ENCODE measurements at places on chromosomes 7 and 10.

- no peak for DNase-seq
Measured at GRCh38 chr7:102292813-102293798, 6.4 kb downstream of the SH2B2 start.

DNA sequence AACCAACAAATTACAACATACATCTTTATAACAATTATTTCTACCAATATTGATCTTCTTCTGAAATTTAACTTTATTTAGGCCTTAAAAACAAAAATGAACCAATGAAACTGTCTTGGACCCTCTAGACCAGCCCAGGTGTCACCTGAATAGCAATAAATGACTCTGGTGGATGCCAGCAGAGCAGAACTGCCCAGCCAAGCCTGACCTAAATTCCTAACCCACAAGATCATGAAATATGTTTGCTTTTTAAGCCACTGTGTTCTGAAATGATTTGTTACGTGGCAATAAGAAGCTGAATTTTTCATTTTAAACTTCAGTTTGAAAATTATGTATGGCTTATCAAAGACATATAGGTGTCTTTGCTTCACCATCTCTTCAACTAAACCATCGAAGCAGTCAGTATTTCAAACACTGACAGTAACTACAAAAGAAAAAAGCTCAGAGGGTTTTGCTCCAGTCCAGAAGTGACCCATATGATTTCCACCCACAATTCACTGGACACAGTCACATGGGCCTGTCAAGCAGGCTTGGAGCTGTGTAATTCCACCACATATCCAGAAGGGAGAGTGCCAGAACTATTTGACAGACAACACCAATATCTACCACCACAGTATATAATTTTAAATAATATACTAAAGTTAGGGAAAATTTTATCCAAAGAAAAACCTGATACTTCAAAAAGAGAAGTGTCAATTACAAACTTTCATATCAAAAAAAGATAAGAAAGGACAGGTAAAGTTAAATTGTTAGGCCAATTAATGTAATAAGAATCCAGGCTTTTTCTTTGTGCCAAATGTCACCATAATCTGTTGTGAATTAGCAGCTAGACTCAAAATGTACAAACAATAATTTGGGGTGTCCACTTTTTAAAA lies 94.5 kb downstream of the KMT2C start:
- DNase-seq: peak; percentile 54

DNA sequence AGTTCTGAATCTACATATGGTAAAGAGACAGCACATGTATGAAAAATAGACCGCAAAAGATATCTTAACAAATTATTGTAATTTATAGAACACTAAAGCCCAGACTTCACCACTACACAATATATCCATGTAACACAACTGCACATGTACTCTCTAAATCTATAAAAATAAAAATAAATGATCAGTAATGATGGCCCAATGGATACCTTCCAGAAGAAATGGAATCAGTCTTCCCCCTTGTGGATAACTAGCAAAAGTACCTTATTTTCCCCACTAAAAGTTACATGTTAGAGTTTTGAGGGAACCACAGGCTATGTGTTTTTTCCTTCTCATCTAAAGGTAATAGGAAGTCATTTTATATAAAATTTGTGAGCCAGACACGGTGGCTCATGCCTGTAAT lies 25.7 kb downstream of the C7orf25 start:
- DNase-seq: no peak

GRCh38 chr10:67017218-67017617 lies 91.4 kb downstream of the LRRTM3 start:
- peak; percentile 34 for DNase-seq

DNA sequence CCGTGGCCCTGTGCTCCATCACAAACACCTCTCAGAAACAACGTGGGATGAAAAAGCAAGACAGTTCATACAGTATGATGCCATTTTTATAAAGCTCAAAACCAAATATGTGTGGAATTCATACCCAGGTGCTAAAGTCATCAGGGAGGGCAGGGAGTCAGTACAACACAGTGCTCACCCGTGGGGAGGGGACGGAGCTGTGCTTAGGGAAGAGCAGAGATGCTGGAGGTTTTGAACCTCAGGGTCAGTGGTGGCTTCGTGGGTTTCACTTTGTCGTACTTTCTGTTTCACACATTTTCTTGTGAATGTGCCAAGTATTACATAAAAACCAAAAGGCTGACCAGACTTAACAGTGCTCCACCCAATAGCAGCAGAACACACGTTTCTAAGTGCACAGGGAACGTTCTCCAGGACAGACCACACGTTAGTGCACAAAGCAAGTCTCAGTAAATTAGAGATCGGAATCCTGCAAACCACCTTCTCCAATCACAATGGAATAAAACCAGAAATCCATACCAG lies 21.2 kb downstream of the ZMIZ2 start:
- DNase-seq: no peak

DNA sequence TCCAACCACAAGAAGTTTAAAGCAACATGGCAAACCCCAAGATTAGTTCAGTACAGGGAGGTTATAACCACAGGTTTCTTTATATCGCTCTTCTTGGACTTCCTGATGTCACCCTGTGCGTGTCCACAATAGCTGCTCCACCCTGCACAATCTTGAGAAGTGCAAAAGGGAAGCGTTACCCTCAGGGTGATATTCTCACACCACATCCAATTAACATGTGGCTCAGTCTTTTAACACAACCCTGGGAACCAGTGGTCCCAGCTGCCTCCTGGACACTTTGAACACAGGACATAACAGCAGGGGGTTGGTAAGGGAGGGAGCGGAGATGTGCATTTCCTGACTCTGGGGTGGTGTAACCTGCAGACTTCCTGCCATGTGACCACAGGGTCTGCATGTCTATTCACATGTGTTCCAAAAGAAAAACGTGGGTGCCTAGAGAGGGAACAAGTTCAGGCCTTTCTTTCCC lies 64.6 kb downstream of the GSAP start:
- no peak for DNase-seq

DNA sequence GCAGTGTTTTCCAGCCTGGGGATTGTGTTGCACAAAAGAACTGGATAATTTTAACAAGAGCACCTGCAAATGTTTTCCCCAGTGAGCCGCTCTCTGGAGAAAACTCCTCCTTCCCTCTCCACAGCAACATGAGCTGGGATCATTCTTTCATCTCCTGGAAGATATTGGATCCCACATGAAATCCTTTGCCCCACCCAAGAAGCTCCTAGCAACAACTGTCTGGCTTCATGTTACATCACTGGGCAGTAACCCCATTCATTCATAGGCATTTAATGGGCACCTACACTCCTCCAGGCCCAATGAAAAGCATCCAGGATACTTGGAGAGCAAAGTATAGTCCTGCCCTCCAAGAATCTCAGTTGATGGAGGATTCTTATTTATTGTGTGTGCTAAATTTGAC lies 27.2 kb downstream of the LSM5 start:
- DNase-seq: no peak

DNA sequence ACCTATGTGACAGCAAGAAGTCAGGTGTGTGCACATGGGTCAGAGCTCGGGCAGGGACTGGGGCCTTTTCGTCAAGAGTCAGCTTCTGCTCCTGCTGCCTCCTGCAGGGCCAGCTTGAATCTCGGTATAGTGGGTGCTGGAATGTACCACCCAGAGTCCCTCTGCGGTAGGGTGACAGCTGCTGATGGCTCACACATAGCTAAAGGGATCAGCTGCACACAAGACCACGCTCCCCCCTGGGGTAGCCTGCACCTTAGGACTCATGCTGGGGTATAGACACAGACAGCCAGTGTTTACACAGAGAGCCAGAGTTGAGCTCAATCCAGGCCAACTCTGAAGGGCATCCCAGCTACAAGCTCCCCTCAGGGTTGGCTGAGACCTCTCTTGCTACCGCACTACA lies 14.0 kb upstream of the COL13A1 start:
- no peak for DNase-seq

DNA sequence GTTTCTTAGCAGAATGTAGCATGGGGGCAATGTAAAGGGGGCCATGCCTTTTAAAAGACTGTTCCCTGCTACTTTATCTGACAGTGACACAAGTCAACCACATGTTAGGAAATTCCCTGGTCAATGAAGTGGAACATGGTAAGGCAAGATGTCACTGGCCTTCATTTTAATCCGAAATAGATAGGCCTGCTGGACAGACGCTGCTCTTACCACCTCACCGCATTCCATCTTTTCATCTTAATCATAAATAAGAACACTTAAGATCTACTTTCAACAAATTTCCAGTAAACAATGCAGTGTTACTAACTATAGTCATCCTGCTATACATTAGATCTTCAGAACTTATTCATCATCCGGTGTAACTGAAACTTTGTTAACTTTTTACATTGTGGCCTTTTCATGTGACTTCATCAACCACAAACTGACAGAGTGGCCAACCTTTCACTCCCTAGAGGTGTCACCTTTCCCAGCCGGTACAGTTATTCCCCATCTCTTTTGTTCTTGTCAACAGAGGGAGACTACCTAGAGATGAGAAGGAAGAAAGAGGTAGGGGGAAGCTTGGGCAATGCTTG lies 15.6 kb downstream of the ASB4 start:
- DNase-seq: no peak

DNA sequence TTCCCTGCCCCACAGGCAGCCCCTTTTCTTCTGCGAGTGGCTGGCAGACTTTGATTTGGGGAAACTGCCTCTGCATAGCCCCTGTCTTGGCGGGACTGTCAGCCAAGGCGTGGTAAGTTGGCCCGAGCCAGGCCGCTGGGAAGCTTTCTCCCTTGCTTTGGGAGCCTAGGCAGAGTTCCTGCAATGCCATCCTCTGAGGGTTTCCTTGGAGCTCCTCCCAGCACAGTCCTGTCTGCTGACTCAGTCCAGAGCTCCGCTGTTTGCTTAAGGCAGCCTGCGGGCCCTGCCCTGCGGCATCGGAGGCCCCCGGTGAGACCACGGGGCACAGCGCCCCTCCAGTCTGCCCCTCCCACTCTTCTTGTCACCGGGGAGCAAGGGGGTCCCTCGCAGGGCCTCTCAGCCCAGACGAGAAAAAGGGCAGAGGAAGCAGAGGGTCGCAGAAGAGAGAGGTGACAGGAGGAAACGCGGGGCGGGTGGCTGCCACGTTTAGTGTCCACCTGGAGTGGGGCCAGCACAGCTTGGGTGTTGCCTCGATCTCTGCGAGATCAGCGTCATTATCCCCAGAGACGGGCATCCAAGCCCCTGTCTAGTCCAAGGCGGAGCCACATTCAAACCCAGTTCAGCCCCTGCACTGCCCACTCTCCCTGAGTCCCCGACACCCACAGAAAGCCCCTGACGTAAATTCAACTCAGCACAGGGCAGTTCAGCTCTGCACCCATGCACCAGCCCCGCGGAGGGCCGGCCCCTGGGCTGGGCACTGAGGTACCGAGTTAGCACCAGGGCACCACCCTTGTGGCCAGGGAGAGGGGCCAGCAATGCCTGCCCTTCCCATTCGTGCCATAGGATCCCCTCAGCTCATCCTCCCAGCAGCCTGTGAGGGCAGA lies 59.0 kb upstream of the CHST15 start:
- no peak for DNase-seq

DNA sequence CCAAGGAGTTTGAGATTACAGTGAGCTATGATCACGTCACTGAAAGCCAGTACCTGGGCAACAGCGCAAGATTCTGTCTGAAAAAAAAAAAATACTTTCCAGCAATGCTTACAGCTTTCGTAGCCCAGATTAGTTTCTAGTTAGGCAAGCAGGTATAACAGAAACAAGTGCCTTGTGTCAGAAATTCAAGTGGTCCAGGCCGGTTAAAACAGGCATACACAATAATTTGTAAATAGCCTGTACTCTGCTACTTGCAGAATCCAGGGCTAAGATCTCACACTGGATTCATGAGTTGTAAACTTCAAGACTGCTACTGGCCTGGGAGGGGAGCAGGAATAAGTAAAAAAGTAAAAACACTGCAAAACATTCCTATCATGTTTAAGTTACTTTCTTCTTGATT lies 512.9 kb downstream of the IPMK start:
- no peak for DNase-seq

DNA sequence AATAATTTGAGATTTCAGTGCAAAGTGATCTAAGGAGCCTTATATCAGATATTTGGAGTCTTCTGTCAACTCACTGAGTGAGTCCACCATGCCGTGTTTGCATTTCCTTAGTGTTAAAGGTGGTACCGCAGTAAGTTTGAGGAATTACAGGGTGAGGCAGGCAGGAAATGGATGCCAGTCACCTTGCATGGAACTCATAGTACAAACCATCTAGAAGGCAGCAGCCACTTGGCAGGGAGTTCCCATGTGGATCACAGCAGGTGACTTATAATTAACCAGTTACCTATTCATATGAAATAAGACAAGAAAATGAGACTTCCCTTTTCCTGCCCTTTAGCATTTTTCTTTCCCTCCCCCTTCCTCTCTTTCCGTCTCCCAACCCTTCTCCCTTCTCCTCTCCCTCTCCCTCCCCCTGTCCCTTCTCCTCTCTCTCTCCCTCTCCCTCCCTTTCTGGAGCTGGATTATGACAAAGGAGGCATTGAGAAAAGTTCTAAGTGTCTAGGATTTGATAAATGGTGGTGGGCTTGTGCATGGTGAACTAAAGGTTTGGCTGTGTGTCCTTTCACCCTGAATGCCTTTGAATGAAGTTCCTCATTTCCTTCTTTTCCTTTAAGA lies 94.1 kb downstream of the LRRC4 start:
- DNase-seq: peak; percentile 55

GRCh38 chr10:52486840-52487611 lies 172.9 kb downstream of the DKK1 start:
- DNase-seq: peak; percentile 41

GRCh38 chr10:3480281-3480989 lies 304.6 kb downstream of the KLF6 start:
- no peak for DNase-seq
